ENCODE measurements at places on chromosomes 3 and 15.

- no peak for DNase-seq
Measured at GRCh38 chr3:46852839-46853355, 10.3 kb downstream of the MYL3 start.

DNA sequence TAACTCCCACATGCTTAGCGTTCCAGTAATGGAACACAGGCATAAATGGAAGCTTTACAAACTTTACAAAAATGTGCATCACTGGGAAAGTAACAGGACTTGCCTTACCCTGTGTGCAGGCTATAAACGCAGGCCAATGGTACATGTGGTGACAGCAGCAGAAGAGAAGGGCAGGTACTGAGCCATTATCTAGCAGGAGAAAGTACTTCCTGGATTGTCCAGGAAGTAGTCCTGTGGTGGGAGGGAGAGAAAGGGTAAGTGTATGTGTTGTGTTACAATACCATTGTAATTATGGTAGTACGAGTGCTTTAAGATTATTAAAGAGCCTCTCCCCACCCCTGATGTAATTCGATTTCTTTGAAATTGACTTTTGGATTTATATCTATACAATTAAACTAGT, 5.3 kb downstream of the ATP1B3 start:
- DNase-seq = no peak

GRCh38 chr15:83077491-83078230, 10.6 kb upstream of the BTBD1 start:
- no peak for DNase-seq

- DNase-seq = no peak
Measured at GRCh38 chr15:47673232-47673761, 44.0 kb upstream of the SEMA6D start.

DNA sequence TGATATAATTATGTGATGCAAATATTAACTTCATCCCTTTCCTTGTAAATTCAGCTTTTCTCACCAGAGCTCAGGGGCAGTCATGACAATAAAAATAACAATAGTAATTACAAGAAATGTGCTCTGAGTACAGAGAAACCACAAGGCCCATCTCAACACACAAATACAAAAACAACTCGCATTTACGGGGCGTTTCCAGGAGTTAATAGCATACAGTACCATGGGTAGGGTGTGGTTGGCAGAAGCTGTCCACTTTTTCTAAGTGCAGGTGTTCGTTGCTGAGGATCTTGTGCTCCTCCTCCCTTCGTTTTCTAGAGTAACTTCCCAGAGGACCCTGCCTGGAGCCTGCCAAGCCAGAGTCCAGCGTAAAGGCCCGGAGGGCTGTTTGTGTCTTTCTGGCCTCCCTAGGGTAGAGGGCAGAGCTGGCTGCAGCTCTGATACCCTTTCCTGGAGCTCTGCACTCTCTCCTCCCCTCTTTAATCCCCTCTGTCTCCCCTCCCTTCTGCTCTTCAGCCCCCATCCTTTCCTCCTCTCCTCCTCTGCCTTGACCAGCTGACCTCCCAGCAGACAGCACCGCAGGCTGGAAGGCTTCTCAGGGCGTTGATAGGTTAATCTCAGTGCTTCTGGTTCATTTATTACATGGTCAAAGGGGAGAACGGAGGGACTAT, 11.4 kb downstream of the SEMA3G start:
- DNase-seq = peak; percentile 23

DNA sequence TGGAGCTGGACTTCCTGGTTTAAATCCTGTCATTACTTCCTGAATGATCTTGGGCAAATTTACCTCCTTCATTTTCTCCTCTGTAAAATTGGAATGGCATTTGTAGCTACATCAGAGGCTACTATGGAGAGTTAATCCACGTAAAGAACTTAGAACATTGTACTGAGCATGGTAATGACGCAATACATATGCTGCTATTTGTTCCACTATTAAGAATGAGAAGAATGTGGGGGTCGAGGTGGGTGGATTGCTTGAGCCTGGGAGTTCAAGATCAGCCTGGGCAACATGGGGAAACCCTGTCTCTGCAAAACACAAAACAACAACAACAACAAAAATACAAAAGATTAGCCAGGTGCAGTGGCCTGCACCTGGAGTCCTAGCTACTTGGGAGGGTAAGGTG, 250.6 kb downstream of the RYR3 start:
- DNase-seq = no peak

DNA sequence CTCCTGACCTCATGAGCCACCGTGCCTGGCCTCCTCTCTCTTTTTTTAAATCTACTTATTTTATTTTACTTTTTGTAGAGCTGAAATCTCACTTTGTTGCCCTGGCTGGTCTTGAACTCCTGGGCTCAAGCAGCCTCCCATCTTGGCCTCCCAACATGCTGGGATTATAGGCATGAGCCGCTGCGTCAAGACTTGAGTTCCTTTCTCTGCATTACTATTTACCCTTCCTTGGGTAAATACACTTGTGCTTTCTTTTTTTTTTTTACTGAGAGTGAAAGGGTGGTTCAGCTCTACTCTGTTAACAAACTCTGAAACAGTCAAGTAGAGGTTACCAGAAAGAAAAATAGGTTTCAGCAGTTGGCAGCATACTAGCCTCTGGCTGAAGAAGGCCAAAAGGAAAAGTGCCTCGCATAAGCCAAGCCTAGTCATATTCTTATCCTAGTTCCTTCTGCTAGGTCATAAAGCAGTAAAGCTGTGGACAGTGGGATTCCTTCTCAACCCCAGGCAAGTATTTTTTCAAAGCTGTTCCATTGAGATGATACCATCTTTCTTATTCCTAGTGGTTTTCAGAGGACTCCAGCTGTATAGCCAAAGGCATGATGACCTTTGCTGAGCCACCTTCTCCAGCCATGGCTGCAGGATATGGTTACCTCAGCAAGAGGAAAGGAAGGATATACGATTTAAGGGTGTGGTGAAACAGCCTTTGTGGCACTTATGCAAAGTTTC, 135.1 kb downstream of the RBPMS2 start:
- no peak for DNase-seq

GRCh38 chr15:75811626-75812025, 31.6 kb upstream of the UBE2Q2 start:
- DNase-seq = no peak

DNA sequence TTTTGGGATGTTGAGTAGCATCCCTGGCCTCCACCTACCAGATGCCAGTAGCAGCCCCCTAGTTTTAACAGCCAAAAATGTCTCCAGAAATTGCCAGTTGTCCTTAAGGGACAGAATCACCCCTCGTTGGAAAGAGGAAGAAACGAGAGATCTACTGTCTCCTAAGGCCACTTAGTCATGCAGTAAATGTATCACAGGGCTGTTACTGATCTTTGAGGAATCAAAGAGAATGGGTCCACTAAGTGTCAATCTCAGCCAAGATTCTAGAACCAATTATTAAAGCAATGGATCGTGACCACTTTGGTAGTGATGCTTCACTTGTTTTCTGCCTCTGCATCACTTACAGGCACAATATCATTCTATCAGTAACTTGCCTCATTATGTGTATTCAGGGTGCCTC, 26.4 kb downstream of the POLG start:
- no peak for DNase-seq

- no peak for DNase-seq
Measured at GRCh38 chr3:23489300-23490158, 286.4 kb downstream of the UBE2E2 start.

GRCh38 chr3:153657046-153657445, 464.1 kb upstream of the ARHGEF26 start:
- no peak for DNase-seq

DNA sequence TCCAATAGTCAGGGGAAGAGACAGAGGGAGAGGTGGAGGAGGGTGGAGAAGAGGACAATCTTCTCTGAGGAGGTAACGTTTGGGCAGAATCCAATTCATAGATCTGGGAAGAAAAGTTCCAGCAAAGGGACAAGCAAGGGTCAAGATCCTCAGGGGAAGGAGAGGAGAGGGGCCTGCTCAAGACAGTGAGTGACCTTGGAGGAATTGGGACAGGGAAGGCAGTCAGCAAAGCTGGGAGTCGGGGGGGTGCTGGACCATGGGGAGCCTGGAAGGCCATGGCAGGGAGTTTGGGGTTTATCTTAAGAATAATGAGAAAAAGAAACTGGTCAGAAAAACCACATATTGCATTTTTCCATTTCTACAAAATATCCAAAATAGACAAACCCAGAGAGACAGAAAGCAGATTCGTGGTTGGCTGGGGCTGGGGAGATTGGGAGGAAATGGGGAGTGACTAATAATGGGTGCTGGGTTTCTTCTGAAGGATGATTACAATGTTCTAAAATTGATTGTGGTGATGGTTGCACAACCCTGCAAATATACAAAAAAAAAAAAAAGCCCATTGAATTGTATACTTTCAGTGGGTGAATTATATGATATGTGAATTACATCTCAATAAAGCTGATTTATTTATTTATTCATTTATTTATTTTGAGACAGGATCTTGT, 19.6 kb upstream of the SRP14 start:
- no peak for DNase-seq

GRCh38 chr3:171680726-171681411, 129.4 kb downstream of the PLD1 start:
- no peak for DNase-seq

DNA sequence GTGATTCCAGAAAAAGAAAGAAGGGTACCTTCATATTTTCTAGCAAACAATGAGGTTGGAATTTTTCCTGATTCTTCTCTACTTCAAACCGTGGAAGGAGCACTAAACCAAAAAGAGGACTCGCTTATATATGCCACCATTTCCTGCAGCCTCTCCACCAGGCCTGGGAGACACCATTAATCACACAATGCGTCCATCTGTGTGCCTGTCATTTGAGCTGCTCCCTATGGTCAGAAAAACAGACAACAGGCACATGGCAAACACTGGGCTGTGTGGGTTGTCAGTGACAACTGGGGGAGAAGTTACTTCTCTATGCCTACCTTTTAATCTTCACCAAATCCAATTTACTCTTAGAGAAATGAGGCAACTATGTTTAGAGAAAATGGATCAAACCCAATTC, 71.9 kb downstream of the NR2F2 start:
- no peak for DNase-seq

- no peak for DNase-seq
Measured at GRCh38 chr15:89654301-89654761, 936 bp downstream of the KIF7 start.

DNA sequence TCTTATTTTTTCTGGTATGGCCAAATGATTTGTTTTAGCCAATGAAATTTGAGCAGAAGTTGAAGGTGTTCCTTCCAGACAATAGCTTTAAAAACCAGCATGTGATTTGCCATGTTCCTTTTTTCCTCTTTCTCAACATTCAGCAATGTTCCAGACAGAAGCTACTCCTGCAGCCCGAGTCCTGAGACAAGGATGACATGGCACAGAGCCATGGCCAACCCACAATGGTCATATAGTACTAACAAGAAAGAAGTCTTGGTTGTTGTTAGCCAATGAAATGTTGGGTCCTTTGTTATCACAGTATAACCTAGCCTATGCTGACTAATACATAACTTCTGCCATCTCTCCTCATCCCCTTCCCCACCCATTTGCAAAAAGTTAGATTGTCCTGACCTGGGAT, 211.1 kb upstream of the STT3B start:
- no peak for DNase-seq

GRCh38 chr3:48591886-48592518, 3.1 kb downstream of the COL7A1 start:
- no peak for DNase-seq

- DNase-seq = peak; percentile 69
Measured at GRCh38 chr15:85380812-85381642, 624 bp downstream of the AKAP13 start.

DNA sequence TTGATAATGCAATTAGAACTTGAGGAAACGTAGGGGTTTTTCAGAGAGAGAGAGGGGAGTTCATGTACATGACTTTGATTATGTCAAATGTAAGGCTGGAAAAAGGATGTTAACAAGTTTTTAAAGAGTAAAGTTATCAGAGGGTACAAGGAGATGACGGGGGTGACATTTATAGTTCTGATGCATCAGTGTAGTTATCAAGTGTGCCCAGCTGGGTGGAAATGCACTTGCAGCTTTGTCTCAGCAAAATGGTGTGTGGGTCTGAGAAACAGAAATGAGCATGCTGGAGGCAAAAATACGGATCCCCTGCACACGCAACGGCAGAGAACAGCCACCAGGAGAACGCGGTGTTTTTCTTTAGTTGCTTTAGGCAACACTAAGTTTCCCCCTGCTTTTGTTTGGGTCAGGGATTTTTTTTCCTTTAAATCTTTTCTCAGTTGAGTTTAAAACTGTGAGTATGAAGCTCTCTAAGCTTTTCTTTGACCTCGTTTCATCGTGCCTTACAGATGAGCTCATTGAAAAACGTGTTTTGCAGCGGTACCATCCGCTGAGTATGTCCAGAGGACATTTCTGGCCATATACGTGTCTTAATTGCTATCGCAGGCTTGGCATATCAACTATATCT, 205.4 kb downstream of the PDZRN3 start:
- no peak for DNase-seq

GRCh38 chr3:115100806-115101205, 46.3 kb downstream of the ZBTB20 start:
- no peak for DNase-seq

DNA sequence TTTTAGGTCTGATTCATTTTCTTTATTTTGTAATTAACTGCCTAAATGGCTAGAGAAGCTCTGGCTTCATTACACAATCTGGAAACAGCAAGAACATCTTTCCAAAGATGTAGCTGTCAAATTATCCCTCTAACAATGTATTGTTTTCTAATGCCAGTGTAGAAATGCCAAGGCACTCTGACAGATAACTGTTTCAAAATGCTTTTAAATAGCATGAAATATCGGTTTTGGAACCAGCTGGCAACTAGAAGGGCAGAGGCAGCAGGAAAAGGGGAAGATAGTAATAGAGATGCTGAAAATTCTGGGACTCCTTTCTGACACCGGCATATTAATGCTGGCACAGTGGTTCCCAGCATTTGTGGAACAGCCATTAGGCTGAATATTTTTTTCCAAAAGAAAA, 26.1 kb downstream of the MORC1 start:
- no peak for DNase-seq

DNA sequence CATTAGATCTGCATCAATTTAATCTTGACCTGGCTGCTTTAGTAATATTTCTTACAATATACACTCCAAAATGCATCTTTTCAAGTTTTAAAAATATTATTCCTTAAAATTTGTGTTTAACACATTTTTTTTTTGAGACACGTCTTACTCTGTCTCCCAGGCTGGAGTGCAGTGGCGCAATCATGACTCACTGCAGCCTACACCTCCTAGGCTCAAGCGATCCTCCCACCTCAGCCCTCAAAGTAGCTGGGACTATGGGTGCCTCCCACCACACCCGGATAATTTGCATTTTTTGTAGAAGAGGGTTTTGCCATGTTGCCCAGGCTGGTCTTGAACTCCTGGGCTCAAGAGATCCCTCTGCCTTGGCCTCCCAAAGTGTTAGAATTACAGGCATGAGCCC, 73.6 kb downstream of the ETV5 start:
- DNase-seq = no peak

GRCh38 chr3:114730397-114730796, 416.7 kb downstream of the ZBTB20 start:
- no peak for DNase-seq

GRCh38 chr15:64792282-64792681, 16.9 kb upstream of the RBPMS2 start:
- DNase-seq = no peak

DNA sequence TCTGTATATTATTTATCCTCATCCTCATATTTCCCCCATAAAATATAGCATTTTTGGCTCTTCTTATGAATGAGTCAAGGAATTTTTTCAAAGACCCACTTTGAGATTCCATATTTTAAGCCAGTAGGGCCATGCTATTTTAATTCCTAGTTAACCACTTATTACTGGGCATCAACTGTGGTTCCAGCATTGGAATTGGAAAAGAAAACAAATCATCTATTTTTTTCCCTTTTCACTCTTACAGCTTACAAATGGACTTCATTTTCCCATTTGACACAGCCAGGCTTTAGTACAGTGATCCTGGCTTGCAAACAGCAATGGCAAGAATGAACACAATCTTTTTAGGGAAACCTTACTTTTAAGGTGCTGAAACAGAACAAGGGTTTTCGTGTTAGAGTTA, 19.4 kb upstream of the PLCL2 start:
- no peak for DNase-seq

All from activated CD4-positive, CD25-positive, alpha-beta regulatory T cell treated with anti-CD3 and anti-CD28 coated beads, Interleukin-2, amount 50 U/mL, for 72 hours (primary cell).